CD4-positive, CD25-positive, alpha-beta regulatory T cell (primary cell): ENCODE measurements at places on chromosomes 3 and 15. TPM values are rescaled to one million over a fixed set of nuclear protein-coding genes. Genes with fewer than 3 reads are reported as not detected.

- H3K27me3 ChIP-seq, result no peaks in the 10 kb centered on the region
- H3K27ac ChIP-seq, result no peak overlapping the region
- no peak for DNase-seq
- H3K36me3 ChIP-seq, result no peaks in the 10 kb centered on the region
Measured at GRCh38 chr3:127858937-127859336, 36.6 kb upstream of the MGLL start.

- no peaks in the 10 kb centered on the region for H3K4me1 ChIP-seq
- H3K36me3 ChIP-seq, result peaks cover 79% of the 10 kb centered on the region
- no peak for DNase-seq
- no peak overlapping the region for H3K4me3 ChIP-seq
- H3K27ac ChIP-seq, result no peak overlapping the region
Measured at GRCh38 chr15:73585871-73586654, 47.1 kb downstream of the NPTN start.

GRCh38 chr15:52172869-52173268, 18.3 kb downstream of the GNB5 start:
- H3K27ac ChIP-seq, result no peak overlapping the region
- no peak overlapping the region for H3K4me3 ChIP-seq
- H3K27me3 ChIP-seq, result no peaks in the 10 kb centered on the region
- peaks cover 19% of the 10 kb centered on the region for H3K4me1 ChIP-seq
- no peak for DNase-seq
- H3K36me3 ChIP-seq, result peaks cover 11% of the 10 kb centered on the region

DNA sequence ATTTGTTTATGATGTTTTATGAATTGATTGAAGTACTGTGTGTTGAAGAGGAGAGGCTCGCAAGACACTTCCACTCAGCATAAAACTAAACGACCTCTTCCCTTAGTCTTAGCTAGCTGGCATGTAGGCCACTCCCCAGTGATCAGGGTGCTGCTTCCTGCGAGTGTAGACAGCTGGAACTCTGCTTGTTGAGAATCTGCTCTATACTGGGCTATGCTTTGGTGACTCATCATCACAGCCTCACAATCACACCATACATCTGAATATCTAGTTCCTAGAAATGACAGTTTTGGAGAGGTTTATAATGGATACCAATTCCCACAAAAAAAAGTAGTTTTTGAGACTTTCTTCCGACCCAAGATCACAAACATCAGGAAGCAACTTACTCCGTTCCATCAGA, 1.5 kb upstream of the SLC24A5 start:
- no peaks in the 10 kb centered on the region for H3K36me3 ChIP-seq
- H3K27me3 ChIP-seq, result peaks cover 2% of the 10 kb centered on the region
- H3K4me1 ChIP-seq, result no peaks in the 10 kb centered on the region

- no peak overlapping the region for H3K4me3 ChIP-seq
- peaks cover 34% of the 10 kb centered on the region for H3K36me3 ChIP-seq
- no peaks in the 10 kb centered on the region for H3K4me1 ChIP-seq
- no peaks in the 10 kb centered on the region for H3K27me3 ChIP-seq
- DNase-seq, result no peak
Measured at GRCh38 chr3:42572278-42572677, 9.5 kb downstream of the SEC22C start.

DNA sequence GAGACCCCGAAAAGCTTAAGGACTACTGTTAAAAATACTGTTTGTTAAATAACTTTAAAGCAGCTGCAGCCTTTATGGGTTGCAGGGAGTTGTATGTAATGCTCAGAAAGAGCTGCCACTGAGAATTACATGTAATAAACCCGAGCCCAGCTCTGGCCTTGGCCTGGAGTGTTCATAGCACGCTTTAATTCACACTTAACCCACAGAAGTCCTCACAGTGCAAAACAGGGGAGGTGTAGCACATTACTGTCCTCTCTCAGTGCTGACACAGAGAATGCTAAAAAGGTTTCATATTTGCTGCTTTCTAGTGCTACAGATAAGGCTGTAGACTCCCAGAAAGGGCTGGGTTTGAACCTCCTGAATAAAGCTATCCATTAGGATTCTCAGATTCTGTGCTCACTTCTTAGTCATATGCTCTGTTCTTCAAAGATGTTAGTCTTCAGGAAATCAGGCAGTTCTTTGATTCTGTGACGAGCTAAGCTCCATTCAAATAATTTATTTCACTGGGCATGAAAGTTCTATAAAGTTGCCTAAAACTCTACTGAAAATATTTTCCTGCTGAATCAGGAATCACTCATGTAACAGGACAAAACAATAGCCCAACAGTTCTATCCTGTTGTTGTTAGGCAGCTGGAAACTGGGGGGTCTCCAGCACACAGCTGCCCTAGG, 108.0 kb downstream of the SENP2 start:
- H3K4me1 ChIP-seq, result no peaks in the 10 kb centered on the region
- H3K27me3 ChIP-seq, result no peaks in the 10 kb centered on the region
- H3K36me3 ChIP-seq, result no peaks in the 10 kb centered on the region
- no peak overlapping the region for H3K27ac ChIP-seq
- H3K4me3 ChIP-seq, result no peak overlapping the region

GRCh38 chr3:16463119-16463518, 50.4 kb downstream of the RFTN1 start:
- peak overlapping the region; percentile 70 for H3K27ac ChIP-seq
- H3K4me3 ChIP-seq, result peak overlapping the region; percentile 39
- DNase-seq, result no peak
- no peaks in the 10 kb centered on the region for H3K27me3 ChIP-seq
- peaks cover 33% of the 10 kb centered on the region for H3K4me1 ChIP-seq

- H3K27me3 ChIP-seq, result peaks cover 9% of the 10 kb centered on the region
- no peaks in the 10 kb centered on the region for H3K36me3 ChIP-seq
- H3K4me3 ChIP-seq, result no peak overlapping the region
- no peak overlapping the region for H3K27ac ChIP-seq
- peaks cover 7% of the 10 kb centered on the region for H3K4me1 ChIP-seq
- DNase-seq, result peak; percentile 67
Measured at GRCh38 chr3:56988458-56989168, 71.9 kb upstream of the SPATA12 start.

Gene RBM6
- total RNA-seq, result 142 TPM

Gene ACOX2
- not detected for total RNA-seq

Gene CDHR4
- total RNA-seq, result 0.32 TPM
